ENCODE measurements at places on chromosomes 16 and 17.
A peak's percentile ranks its signal among the peaks of the same experiment; 100 is the strongest.

- peak; percentile 78 for DNase-seq
Observed at GRCh38 chr17:73643001-73643851, 1.0 kb downstream of the SDK2 start.

- peak; percentile 31 for DNase-seq
Observed at GRCh38 chr16:29729116-29729521, 16.7 kb downstream of the C16orf54 start.

DNA sequence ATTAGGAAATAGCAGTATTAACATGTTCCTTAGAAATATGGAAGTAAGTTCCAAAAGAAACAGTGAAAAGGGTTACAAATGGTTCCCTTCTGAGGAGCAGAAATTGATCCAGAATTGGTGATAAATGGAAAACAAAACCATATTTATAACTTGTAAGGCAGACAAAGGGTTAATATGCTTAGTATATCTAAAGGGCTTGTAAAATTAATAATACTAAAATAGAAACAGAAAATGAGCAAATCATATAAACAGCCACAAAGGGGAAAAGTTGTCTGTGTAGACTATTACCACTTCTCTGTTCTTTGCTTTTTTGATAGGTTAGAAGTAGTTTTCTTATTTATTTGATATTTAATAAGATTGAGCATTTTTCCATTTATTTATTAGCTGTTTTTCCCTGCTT, 64.4 kb downstream of the NFATC3 start:
- no peak for DNase-seq

DNA sequence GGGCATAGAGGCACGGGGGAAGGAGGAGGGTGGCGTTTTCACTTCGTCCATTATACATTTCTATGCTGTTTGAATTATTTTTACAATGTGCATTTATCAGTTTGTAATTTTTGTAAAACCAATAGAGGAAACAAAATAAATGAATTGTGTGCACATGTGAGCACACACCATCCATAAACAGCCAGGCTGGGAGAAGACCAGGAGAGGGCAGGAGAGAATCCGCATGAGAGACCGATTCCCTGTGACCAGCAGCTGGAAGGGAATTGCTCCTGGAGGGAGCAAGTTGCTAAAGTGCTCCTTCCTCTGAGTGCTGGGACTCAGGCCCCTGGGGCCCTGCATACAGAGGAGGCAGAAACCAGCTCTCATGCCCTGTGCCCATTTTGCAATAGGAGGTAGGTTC, 126.0 kb downstream of the ABCC12 start:
- no peak for DNase-seq

- DNase-seq: no peak
Observed at GRCh38 chr17:32285306-32285705, 19.7 kb downstream of the RHBDL3 start.

DNA sequence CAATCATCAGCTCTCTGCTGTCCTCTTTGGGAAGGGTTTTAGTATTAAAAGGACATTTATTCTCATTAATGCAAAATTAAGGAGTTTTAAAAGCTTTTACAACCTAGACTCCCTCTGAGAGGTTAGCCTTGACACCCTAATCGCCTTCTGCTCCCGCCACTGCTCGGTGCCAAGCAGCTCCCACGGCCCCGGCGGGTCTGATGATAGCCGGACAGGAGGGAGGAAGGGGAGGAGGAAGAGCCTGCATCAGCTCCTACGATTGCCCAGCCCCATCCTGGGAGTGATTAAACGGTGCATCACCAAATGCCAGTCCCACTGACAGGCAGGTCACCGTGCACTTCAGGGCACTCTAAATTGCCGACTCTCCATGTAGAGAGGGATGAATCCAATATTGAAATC, 8.3 kb downstream of the SHPK start:
- no peak for DNase-seq

- no peak for DNase-seq
Observed at GRCh38 chr17:40323391-40324381, 14.7 kb downstream of the RARA start.

- no peak for DNase-seq
Observed at GRCh38 chr17:70171159-70171558, 1.8 kb downstream of the KCNJ2 start.

DNA sequence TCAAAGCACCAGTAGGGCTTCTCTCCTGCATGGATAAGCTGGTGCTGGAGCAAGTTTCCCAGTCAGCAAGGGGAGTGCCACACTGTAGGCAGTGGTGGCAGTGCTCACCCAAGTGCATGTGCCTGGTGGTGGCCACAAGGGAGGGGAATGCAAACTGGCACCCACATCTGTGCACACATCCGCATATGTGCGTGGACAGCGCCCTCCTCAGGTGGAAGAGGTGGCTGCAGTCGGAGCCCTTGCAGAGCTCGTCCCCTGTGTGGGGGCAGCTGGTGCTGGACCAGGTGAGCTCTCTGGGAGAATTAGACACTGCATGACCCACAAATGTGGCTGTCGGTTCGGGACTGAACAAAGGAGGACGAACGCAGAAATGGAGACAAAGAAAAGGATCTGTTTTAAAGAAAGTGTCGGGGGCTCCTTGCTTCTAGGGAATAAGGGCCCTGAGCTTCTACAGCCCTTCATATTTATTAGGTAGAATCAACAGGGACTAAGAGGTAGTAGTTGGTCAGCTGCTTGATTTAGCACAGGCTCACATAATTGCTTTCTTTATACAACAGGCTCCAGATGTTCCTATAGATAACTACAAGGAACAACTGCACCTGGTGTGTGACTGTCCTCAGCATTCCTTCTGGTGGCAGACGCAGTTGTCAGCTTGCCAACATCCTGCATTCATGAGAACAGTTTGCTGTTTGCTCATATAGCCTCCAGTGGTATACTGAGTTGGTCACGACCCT, 5.3 kb upstream of the ZNF689 start:
- DNase-seq: peak; percentile 51

GRCh38 chr17:10821054-10821453, 16.8 kb downstream of the PIRT start:
- DNase-seq: no peak

DNA sequence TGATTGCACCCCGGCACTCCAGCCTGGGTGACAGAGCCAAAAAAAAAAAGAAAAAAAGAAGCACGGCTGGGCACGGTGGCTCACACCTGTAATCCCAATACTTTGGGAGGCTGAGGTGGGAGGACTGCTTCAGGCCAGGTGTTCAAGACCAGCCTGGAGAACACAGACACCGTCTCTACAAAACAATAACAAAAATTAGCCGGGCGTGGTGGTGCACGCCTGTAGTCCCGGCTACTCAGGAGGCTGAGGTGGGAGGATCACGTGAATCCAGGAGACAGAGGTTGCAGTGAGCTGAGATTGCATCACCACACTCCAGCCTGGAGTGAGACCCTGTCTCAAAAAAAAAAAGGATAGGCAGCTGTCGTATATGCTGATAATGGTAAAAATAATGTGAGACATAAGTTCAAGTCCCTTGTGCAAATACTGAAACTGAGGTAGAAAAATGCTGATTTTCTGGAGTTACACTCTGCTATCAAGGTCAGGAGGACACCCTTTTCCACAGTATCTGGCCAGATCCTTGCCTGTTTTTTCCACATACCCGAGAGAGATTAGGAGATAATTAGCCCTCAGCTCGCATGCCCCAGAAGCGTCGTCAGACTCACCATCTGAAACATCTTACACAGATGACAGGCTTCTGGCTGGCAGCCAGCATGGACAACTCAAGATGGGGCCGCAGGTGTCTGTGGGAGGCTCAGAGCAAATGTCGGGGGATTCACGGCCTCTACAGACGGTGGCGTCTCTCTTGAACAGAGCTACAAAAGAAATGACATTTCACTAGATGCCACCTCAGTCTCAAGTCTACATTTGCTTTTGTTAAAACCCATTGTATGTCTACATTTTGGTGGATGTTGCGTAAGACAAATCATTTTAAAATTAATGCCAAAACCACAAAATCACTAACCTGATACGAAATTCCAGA, 36.8 kb downstream of the WDR45B start:
- no peak for DNase-seq

DNA sequence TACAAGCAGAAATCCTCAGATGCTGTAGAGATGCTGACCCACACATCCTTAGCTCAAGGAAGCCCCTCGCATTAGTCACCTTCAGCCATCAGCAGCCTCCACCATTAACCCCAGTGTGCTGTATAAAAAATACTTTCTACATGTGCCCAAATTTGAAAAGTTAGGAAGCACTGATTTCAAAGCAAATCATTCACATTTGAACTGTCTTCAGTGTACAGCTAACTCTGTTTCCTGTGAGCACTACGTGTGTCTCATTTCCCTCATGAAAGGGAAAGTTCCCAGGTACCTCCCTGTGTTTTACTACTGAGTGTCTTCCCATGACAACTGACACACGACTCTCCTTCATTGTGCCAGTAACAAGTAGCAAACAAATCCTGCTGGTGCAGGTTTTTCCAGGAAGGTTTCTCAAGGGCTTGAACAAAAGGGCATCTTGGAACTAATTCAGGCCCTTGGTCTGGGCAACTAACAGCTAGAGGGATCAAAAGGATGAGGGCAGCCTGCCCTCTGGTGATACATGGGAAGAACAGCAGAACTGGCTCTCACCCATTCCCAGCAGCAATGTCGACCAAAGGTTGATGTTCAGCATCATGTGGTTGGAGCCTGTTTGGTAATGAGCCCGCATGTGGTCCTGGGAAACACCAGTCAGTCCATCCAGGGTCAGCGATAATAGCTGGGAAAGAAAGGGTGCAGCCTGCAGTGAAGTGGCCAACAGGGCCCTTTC, 4.0 kb downstream of the SLC35B1 start:
- DNase-seq: no peak

DNA sequence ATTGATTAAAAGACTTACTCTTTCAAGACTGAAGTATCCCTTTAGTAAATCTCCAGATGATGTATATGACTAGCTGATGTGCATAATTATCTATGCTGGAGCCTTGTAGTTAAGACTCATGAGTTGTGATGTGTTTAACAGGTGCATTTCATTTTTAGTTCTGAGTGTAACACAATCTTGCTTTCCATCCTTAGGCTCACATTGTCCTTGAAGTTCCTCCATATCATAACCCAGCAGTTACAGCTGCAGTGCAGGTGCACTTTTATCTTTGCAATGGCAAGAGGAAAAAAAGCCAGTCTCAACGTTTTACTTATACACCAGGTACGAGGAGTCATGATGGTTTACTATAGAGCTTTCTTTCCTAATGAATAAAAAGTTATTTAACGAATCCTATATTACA, 52.9 kb downstream of the ESRP2 start:
- DNase-seq: no peak

DNA sequence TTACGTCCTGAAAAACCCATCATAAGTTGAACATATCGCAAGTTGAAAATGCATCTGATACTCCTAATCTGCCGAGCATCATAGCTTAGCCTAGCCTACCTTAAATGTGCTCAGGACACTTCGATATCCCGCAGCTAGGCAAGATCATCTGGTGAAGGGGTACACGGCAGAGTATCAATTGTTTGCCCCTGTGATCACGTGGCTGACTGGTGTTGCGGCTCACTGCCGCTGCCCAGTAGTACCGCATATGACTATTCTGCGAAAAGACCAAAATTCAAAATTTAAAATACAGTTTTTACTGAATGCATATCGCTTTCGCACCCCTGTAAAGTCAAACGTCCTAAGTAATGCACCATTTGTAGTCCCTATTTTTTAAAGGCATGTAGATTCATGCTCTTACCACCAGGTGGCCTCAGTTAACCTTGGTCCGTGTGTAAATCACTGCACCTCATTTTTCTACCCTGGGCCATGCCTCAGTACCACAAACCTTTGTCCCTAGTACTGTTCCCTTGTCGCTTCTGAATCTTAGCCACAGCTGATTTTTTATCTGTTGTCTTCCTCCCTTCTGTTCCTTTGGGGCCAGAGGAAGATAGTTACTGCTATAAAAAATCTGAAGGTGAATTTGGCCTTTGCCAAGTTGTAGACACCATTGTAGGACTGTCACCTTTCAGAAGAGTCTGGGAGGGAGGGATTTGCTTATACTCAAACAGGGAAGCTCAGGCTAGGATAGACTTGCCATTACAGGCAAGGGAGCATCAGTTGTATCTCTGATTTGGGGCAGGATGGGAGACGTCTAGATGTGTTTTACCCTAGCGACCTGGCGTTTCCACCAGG, 34.4 kb downstream of the WWP2 start:
- no peak for DNase-seq

DNA sequence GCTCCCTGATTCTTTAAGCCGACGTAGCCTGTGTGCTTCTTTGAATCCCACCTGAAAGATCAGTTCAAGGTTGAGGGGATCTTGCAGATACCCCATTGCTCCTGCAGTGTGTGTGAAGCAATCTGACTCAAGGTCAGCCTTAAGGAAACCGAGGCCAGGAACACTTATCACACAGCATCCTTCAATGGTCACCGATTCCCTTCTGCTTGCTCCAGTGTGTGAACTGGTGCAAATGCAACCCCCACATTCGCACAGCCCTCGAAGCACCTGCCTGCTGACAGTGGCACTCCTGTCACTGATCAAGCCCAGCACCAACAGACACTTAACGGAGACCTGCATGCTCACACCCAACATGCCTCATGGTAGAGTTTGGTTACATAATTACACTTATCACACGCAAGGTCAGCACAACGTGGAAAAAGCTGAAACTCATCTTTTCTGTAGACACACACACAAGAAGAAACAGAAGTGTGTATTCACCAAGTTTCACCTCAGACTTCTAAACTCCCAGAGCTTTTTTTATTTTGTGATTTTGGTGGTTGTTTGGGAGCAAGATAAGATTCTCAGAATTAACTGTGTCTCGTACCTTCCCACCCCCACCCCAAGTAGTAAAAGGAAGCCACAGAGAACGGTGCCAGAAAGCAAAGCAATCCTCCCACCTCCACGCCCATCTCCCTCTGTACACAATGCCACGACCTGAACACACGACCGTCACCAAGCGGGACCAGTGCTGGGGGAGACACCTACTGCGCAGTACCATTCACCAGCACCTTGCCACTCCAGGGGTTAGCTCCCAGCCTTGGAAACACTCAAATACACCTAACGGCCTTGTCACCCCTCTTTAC, 37.2 kb downstream of the LITAFD start:
- DNase-seq: no peak

DNA sequence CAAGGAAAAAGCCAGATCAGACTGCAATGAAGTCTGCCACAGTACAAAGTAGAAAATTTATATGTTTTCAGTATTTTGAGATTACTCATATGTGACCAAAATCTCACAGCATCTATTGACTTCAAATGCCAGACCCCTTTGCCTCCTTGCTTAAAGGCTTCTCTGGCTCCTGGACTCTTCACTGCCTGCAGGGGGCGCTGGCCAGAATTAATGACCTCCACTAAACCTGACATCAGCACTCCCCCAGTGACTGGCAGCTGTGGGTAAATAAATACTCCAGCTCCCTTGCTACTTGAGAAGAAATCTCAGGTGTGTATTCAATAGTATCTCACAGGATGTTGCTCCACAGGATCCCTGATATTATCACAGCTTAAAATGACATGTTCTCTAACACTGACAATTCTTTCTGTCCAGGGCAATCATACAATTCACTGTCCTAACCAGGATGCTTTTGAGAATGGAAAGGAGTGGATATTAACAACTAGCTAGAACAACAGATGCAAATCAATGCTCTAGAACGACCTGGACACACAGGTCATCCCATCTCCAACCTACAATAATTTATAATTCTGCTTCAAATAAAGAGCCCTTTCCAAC, 4.0 kb downstream of the BECN1 start:
- peak; percentile 74 for DNase-seq

DNA sequence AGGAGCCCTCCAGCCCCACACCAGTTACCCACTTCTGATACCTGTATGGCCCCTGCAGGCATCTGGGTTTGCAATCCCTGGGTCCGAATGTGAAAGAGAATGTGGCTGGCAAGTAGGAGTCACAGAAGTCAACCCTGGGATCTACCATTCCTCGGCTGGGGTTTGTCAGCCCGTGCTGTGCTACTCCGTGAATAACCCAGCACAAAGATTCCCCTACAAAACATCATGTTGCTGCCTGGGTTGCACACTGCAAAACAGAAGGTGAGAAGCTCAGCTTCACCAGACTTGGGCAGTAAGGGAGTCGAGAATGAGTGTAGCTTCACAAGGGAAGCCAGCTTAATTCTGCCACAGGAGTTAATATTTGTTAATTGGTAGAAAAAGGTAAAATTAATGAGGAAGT, 137.1 kb downstream of the ZFHX3 start:
- DNase-seq: no peak
